Activated naive CD4-positive, alpha-beta T cell treated with anti-CD3 and anti-CD28 coated beads, Interleukin-2, amount 10 ng/mL, durations not matched to agents 7 days and 5 days (primary cell): ENCODE measurements at places on chromosomes 1 and 21.

DNA sequence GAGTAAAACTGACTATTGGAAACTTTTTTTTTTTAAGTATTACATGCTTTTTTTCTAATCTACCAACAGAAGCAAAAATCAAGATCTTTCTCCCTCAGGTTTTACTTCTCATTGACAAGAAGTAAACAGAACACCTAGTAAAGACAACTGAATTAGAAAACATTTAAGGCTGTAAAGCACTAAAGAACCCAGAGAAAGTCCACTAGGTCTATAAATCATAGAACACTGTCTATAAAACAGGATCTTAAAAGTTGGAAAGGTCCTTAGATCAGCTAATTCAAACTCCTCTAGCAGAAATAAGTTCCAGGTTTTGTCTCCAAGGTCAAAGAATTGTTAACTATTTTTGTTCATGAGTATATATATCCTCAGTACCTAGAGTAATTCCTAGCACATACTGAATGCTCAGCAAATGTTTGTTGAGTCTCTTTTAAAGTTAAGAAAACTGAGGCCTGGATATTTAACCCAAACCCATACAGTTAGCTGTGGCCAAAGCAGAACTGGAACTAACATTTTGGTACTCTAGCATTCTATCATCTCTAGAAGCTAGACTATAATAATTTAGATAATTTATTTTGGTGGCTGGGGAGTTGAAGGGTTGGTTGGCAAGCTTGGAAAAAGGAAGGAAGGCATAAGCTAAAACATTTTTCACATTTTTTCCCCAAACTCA lies 3.0 kb downstream of the EPS15 start:
- no peak for DNase-seq

- no peak for DNase-seq
Observed at GRCh38 chr1:59990470-59990869, 63.9 kb upstream of the CYP2J2 start.

- DNase-seq: no peak
Observed at GRCh38 chr1:31755197-31755611, 8.9 kb downstream of the ADGRB2 start.

- no peak for DNase-seq
Observed at GRCh38 chr1:221692643-221693042, 49.2 kb downstream of the DUSP10 start.

DNA sequence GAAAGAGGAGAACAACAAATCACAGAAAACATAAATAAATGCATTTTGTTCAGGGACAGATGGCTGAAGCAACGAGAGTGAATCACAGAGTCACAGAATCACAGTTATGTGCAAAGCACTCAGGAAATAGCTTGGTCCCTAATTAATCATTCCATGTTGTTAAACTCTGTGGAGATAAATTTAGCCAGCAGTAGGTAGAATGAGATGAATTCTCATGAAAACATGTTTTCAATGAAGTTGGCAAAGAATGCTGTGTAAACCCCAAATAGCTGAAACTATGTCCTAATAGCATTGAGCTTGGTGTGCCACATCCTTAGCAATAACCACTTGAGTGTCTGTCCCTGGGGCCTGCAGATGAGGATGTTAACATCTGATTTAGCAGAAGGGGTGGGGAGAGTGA lies 20.4 kb downstream of the LEPR start:
- no peak for DNase-seq

DNA sequence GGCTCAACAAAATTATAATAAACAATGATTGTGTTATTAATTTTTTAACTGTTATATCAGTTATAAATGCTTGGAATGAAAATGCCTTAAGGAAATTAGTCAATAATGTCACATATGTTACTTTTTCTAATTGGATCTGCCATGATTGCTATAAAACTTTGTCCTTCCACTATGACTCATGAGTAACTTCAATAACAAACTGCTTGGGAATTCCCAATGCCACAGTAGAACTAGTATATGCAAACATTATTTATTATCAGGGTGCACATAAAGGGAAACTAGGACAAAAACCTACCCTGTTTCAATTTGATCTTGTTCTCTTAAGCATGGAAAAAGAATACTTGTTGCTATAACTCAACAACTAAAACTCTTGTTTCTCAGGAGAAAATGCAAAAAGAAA lies 59.1 kb upstream of the PDC start:
- no peak for DNase-seq
